Mesothelial cell of epicardium (in vitro differentiated cells): ENCODE measurements at places on chromosomes 3 and 15. TPM values are rescaled to one million over a fixed set of nuclear protein-coding genes. Genes with fewer than 3 reads are reported as not detected.

DNA sequence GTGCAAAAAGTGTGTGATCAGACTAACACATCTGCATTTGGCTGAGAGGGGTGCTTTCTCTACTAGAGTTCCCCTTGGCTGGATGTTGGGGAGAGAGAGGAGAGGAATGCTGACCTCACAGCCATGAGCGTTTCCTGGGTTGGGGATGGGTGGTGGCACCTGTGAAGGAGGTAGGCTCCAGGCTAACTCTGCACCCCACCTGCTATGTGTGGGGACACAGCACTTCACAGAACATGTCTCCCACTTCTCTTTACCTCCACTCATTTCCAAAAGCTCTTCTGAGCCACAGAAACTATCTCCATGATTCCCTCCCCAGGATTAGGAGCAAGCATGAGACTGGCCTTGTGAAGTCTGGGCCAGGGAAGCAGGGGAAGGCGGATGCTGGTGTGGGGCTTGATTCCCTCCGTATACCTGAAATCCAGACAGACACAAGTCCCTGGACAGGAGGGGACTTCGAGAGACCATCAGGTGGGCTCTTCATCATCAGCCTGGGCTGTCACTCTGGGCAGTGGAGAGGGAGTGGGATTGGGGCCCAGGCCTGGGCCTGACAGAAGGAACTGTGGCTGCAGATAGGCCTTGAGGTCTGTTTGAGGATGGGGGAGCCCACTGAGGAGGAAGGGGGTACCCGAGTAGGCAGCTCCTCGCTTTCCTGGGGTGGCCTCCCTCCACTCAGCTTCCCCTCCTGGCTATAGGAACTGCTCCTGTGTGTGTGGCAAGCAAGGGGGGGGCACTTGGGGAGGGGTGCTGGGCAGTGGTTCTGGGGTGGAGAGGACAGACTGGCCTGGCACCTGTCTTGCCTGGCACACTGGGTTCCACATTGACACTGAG, 40.7 kb downstream of the FEM1B start:
- DNase-seq, result no peak

The GOLGA8T gene
- total RNA-seq, result 0.51 to 0.56 TPM in 2 of 3 replicates, not detected in the other

- no peak for DNase-seq
Measured at GRCh38 chr3:134197681-134198261, 52.9 kb downstream of the RYK start.

DNA sequence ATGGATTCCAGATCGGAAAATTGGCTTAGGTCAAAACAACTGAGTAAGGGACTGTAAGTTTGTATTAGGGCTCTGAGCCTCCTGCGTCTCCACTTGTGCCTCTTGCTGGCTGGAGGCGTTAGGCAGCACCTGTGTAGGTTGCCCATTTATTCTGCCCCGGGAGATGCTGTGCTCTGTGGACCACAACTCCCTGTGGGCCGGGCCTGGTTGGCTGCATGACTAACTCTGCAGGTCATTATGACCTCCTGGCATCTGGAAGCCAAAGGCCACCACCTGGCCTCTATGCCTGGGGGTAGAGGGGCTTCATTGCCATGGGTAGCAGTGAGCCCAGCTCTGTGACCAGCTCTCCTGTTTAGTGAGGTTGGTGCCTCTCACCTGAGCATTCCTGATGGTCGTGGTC, 36.0 kb upstream of the BDH1 start:
- DNase-seq, result no peak

- no peak for DNase-seq
Measured at GRCh38 chr3:178546079-178546478, 9.8 kb downstream of the KCNMB2 start.

GRCh38 chr3:125349556-125350165, 25.5 kb downstream of the ZNF148 start:
- no peak for DNase-seq

The TNNC1 gene
- 4.0 to 5.2 TPM (median 4.6 TPM) in 3 replicates for total RNA-seq

DNA sequence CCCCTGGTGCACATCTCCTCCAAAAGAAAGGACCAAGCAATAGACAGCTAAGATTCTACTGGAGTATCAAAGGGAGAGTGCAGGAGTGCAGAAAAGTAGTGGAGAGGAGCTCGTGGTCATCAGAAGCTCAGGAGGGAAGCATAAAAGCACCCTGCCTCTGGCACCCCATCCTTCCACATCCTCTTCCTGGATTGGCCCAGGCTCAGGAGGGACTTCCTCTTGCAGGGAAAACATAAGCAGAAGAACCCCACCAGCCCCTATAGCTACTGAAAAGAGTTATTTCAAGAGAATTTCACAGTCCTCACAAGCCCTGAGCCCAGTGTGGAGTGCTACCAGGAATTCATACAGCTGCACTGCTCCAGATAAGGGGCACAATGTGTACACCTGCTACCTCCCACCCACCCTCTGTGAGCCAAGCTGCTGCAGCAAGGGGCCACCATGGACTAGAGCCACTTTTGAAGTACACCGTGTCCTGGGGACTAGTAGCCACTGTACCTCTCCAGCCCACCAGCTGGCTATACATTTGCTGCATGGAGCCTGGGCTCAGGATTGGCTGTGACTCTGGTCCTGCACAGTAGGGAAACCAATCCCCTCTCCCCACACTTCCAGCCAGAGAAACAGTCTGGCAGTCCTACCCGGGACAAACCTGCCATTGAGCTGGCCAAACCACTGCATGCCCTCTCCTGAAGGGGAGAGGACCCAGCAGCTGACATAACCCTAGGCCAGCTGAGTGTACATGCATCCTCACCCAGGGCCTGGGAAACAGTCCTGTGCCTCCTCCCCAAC, 43.0 kb downstream of the CD200R1 start:
- no peak for DNase-seq

The SPSB4 gene
- total RNA-seq, result 12.9 to 15.4 TPM (median 13.1 TPM) in 3 replicates

DNA sequence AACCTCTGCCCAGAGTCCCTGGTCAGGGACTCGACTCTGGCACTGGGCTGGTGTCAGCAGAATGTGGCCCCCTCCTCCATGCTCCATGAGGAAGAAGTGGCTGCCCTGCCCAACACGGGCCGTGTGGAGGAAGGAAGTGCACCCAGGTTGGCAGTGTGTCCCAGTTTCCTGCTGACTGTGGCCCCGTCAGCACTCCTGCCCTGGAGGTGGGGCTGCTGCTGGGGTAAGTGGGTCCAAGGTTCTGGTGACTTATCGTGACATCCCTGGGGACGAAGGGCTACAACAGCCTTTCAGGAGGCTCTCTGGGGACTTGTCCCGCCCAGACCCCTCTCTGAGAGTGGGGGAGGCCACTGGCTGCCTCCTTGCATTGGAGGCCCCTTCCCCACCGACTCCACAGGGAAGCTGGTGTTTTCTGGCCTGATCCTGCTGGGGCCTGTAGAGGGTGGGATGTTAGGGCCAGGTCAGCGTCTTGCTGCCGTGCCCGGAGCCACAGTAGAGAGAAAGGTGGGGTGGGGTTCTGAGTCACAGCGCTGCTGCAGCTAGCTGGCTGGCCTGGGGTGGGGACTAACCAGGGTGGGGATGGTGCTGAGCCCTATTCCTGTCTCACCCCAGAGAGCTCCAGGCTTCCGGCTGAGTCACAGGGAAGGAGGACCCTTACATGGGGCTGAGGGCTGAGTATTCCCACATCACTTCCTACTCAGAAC, 10.5 kb downstream of the SEMA4B start:
- no peak for DNase-seq

- DNase-seq, result no peak
Measured at GRCh38 chr3:180188512-180189309, 152.0 kb upstream of the PEX5L start.

DNA sequence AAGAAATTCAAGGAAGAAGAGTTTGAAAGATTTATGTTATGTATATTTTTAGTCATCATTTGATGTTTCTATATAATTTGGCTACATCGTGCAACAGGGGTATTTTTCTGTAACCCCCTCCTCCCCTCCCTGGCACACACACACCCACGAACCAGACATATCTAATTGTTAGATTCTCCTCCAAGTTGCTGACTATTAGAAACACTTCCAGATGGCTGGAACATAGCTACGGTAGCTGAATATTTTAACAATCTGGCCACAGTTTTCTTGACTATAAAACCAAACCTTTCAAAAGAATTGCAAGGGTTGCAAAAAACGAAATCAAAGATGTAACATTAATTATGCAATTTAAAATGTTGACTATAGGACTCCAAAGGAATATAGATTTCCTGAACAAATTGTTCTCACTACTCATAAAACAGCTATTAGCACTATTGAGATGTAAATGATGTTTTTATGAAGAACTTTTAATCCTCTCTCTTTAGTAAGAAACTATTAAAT, 154.4 kb downstream of the CHL1 start:
- DNase-seq, result no peak

DNA sequence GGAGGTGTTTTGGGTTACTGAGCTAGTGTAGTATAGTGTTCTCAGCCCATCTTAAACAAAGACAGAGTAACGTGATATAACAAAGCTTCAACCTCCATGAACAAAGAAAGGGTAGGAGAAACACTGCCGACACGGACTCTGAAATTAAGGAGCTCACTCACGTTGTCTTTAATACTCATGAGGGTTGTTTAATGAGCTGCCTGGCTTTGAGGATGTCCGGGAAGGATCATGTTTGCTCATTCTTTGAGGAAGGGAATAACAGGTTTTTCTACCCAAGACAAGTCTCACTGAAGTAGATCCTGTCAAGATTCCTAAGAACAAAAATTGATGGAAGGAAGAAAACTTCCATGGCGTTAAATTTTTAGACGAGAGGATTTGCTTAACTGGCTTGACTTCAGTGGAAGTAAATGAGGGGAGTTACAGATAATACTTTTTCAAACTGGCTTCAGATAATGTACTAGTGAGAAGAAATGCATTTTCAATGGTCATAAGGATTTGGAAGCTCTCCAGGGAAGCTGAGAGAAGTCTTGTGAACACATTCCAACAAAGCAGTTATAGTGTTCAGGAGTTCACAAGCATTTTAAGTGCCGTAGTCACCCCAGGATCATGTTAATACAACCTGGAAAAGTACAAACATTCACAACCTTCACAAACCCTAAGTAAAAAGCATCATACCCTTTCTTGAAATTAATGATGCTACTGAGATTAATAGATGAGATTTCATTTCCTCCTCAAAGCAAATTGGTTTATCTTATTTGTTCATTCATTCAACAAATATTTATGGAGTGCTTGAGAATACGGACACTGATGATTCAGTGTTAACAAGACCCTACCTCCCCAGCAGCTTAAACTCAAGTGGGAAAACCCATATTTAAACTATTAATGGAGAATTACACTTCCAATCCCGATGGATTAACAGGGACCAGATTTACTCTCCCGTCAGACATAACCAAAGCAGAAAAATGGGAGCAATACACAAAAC, 101.5 kb downstream of the SHQ1 start:
- no peak for DNase-seq
